NCI-H2081 (cell line): ENCODE measurements at places on chromosomes 11 and 22.

DNA sequence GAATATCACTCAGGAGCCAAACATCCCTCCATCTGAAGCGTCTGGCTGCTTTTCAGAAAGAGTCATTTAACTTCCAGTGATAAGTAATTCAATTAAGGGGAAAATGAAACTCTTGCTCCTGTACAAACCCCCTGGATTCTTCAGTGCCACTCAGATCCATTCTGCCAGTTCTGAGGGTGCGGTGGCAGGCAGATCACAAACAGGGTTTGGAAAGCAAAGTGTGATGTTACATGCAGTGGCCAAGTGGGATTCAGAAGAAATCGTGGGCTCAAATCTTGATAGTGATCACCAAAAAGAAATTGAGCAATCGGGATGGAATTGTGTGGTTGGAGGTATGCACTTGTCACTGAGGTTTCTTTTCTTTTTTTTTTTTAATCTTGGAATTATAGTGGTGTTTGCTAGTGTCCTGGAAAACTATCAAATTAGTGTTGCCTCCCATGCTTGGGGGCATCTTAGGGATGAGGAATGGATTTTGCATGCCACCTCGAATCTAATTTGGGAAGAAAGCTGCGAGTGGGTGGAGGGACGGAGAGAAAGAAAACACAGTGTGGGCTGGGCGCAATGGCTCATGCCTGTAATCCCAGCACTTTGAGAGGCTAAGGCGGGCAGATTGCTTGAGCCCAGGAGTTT is 22.5 kb upstream of the RTL6 start:
- no peak for DNase-seq

- no peak for DNase-seq
These were observed 27.8 kb upstream of the ELFN2 start for GRCh38 chr22:37454857-37455686.

DNA sequence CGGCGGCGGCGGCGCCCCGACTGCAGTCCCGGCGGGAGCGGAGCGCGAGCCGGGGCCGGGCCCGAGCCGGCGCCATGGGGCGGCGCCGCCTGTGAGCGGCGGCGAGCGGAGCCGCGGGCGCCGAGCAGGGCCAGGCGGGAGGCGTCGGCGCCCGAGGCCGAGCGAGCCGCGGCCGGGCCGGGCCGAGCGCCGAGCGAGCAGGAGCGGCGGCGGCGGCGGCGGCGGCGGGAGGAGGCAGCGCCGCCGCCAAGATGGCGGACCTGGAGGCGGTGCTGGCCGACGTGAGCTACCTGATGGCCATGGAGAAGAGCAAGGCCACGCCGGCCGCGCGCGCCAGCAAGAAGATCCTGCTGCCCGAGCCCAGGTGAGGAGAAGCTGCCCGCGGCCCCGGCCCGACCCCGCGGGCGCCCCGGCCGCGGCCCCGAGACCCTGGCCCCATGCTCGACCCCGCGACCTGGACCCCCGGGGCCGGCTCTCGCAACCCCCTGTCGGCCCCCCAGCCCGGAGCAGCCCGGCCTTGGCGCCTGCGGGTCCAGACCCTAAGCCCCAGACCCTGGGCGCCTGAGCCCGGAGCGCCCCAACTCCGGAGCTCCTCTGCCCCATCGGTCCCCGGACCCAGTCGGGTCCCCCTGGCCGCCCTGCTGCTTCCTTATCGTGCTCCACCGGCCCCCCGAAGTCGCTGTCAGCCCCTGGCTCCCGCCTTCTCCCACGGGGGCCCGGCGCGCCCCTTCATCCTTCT is at the start of gene GRK2:
Gene GRK2 (plus strand): TSS at position 25 of the 739 bp plus-strand sequence. CDS start 227 bp downstream, at position 252.
- peak; percentile 36 for DNase-seq

GRCh38 chr11:46247659-46248058 is 29.8 kb upstream of the CREB3L1 start:
- DNase-seq, result peak; percentile 83

GRCh38 chr22:33519071-33519973 is 401.0 kb downstream of the LARGE1 start:
- no peak for DNase-seq
